ENCODE measurements at places on chromosomes 6 and 20. TPM values are rescaled to one million over a fixed set of nuclear protein-coding genes. Genes with fewer than 3 reads are reported as not detected.

SAMHD1 gene
- total RNA-seq: 9.8 TPM

FOXQ1 gene
- 13.6 TPM for total RNA-seq

TCP11 gene
- 2.0 TPM for total RNA-seq

CD109 gene
- 27.7 TPM for total RNA-seq

RHAG gene
- not detected for total RNA-seq

AKAP12 gene
- total RNA-seq: 31.4 TPM

PPP1R11 gene
- 66.9 TPM for total RNA-seq

POU5F1 gene
- total RNA-seq: 26.0 TPM

GRCh38 chr20:23363257-23363649 lies 1.3 kb downstream of the GZF1 start:
- no peak for DNase-seq

GRCh38 chr6:143283887-143284645 lies 166.4 kb downstream of the ADAT2 start:
- DNase-seq: no peak

DNA sequence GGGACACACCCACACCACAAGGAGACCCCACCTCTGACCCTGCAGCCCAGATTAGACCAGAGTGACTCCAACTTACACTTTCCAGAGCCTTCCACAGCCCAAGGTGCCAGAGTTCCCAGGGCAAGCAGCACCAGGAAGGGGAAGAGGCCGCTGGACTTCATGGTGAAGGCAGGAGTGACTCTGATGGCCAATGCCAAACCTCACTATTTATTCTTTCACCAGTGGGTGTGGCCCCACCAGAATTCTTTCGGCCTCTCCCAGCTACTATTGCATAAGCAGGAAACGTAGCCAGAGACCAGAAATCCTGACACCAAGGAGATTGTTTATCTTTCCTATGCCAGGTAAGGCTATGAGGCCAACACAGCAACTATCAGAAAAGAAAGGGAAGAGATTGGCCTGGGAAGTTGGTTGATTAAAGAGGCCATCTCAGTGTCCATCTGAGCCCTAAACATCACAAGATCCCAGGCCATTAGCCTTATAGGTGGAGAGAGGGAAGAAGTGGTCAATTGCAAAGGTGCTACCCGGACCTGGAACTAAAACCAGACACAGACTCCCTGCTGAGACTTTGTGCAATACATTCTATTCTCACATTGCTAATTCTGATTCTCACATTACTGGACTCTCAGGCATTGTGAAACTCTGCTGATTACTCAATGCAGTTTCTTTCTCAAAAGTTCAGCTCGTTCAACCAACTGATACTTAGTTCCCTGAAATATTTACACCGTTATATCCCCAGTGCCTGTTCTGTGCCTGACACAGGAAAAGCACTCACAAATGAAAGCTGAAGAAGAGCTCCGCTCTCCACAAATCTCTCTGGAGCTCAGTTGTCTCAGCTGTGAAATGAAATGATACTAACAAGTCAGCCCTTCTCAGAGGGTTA lies at the start of gene SLPI:
TSS of gene SLPI (minus strand) at position 182 of the 880 bp plus-strand sequence. CDS start at position 161, 21 bp downstream.
- DNase-seq: peak; percentile 32

- DNase-seq: no peak
Observed at GRCh38 chr20:32510601-32511357, 74.4 kb downstream of the NOL4L start.

DNA sequence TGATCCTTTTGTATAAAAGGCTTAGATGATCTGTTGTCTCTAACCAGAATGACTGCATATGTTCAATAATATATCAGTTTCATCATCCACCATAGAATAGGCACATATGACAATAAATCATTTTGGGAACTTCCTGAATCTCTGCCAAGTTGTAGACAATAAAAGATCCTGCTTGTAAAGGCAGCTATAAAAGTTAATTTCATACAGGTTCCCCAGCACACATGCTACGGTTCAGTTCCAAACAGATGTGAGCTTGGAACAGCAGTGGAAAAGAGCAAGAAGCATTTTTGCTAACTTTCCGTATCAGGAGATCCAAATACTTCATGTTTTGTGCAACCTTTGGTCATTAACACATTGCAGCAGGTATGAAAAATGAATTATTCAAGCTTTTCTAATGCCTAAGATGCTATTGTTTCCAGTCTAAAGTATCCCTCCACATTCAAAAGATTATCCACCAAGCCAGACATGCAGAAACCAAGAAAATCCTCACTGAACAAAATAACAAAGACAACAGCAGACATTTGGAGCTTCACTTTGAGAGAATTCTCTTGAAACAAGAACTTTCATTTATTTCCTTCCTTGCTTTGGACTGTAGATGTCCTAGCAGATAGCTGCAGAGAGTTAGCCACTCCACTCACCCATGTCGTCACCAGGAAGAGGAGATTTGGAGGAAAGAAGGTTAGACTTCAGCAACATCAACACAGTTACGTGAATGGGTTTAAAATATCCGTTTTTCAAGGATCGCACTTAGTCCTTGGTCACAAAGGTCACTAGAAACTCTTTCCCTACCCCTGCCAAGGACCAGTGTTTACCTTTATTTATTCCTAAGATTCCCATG lies 453.5 kb upstream of the JARID2 start:
- DNase-seq: no peak

DNA sequence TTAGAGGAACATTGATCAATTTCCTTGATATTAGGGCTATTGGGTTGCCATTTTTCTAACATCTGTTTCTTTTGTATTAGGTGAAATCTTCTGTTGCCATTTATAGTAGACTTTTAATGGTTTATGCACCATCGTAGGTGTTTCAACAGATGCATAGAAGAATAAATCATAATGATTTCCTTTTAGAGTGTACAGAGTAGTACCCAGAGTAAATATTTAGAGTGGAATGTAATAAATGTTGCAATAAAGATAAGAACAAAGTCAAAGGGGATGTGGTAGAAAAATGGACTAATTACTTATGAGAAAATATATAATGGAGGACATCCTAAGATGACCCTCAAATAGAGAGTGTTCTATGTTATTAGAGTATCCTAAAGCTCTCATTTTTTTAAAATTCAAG lies 643.0 kb upstream of the CITED2 start:
- no peak for DNase-seq

DNA sequence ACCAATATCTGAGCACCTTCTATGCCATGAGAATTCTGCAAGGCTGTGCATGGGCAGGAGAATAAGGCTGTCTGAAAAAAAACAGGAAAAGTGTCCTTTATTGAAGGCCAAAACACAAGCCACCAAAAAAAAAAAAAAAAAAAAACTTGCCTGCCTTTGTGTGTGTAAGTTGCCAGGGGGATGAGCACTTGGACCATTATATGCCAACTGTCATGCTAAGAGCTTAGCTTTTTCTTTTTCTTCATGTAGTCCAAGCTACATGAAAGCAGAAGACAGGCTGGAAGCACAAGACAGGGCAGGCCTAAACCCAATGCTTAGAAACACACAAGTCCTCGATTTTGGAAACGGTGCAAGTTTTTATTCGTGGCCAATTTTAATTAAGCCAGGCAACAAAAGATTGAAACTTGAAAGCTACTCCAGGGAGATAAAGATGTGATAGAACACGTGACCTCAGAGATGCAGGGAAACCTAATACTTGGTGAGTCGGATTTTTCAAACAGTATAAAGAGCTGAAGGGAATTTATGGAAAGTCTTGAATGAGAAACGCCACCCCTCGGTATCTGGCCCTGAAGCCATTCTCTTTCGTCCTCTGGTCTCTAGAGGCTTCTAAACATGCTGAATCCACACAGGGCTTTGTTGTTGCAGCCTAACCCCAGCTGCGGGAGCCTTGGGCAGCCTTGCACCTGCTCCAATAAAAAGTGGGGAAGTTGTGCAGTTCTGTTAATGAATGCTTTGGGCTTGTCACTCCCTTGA lies 8.6 kb downstream of the BMP7 start:
- no peak for DNase-seq

DNA sequence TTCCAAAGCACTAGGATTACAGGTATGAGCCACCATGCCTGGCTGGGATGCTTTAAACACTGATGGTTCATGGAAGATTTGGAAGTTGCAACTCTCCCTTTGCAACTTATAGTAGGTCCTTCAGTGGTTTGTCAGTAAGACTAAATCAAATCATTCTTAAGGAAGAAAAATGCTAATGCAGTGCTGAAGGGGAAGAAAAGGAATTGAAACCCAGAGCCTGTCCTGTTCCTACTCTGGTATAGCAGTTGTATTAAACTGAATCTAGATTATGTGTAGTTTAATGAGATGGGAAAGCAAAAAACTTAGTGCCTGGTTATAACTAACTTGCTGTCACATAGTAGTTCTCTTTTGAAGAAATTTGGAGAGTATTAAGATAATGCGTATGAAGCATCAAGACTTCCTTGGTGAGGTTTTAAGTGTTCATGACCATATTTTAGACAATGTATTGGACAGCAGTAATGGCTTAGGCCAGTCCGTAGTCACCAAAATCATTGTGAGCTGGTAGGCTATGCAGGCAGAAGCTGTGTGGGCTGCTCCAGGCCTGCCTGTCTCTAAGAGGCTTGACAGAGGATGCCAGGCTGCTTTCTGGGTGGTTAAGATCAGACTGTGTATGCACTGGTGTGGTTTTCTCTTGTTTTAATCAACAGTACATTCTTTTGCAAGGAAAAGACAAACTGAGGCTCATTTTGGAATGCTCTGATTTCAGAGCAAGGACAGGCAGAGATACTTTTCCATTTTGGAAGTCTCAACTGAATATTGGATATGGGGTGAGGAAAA lies 14.0 kb downstream of the PAQR8 start:
- DNase-seq: no peak

- DNase-seq: no peak
Observed at GRCh38 chr6:22001396-22002027, 295.3 kb downstream of the PRL start.

GRCh38 chr6:102717737-102718456 lies 1324.4 kb downstream of the GRIK2 start:
- DNase-seq: no peak

DNA sequence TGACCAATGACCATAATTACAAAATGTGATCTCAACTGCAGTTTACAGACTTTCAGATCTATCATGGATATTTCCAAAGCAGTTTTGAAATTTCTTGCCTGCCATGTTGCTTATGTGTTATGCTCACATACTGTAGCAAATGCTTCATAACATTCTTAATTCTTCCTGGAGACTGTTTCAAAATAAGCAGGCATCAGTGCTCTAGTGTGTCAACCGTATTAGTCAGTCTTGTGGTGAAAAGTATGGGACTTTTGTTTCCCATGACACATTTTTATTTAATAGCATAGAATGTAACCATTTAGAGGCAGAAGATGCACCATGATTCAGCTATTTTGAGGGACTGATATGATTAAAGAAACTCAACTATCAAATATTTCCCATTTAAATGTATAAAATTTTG lies 1.7 kb downstream of the POPDC3 start:
- peak; percentile 80 for DNase-seq

DNA sequence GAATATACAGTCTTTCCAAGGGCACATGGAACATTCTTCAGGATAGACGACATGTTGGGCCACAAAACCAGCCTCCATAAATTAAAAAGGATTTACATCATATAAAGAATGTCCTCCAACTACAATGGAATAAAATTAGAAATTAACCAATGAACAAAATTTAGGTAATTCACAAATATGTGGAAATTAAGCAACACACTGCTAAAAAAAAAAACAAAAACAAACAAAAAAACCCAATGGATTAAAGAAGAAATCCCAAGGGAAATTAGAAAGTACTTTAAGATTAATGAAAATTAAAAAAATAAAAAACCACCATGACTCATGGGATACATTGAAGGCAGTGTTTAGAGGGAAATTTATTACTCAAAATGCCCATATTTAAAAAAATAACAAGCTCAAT lies 21.4 kb upstream of the NT5E start:
- no peak for DNase-seq

DNA sequence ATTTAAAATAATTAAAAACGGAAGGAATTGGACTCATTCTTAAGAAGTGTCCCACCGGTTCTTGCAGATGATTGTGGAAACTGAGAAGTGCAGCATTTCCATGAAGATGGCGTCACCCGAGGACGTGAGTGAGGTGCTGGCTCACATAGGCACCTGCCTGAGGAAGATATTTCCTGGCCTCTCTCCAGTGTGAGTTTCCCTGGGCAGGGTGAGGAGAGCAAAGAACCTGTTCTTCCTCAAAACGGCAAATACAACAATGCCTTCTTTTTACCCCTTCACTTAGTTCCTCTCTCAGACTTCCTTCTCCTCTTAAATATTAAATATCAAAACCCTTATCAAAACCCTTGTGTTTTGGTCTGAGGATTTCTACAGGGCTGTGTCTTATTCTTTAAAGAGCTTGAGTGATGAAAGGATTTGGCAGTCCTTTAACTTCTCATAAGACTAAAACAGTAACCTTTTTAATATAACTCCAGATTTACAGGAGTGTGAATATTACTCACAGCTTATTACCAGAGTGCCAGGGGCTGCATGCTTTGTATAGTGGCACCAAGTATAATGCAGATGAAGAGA lies 156.3 kb downstream of the CARMIL1 start:
- no peak for DNase-seq

Measured in Caki2 (cell line).